ENCODE measurements at places on chromosomes 16 and 17. TPM values are rescaled to one million over a fixed set of nuclear protein-coding genes. Genes with fewer than 3 reads are reported as not detected.

DNA sequence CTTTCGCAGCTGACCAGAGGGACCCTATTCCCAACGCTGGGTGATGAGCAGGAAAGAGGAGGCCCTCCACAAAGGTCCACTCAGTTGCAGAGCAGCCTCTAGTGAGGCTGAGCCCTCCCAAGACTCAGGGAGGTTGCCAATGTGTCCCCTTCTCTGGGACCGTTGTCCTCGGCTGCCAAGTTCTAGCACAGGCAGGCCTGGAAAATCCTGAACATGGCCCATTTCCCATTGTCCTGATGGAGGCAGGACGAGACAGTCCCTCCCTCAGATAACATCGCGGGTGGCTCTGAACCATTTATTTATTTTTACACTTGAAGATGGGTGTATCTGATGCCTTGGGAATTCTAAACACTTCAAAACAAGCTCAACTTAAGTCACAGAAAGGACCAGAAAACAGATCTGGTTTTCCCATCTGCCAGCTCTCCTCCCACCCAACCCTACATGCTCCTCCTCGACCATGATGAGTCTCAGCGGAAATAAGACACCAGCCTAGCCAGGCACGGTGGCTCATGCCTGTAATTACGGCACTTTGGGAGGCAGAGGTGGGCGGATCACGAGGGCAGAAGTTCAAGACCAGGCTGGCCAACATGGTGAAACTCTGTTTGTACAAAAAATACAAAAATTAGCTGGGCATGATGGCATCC lies 12.8 kb downstream of the CDIP1 start:
- no peak for DNase-seq

DNA sequence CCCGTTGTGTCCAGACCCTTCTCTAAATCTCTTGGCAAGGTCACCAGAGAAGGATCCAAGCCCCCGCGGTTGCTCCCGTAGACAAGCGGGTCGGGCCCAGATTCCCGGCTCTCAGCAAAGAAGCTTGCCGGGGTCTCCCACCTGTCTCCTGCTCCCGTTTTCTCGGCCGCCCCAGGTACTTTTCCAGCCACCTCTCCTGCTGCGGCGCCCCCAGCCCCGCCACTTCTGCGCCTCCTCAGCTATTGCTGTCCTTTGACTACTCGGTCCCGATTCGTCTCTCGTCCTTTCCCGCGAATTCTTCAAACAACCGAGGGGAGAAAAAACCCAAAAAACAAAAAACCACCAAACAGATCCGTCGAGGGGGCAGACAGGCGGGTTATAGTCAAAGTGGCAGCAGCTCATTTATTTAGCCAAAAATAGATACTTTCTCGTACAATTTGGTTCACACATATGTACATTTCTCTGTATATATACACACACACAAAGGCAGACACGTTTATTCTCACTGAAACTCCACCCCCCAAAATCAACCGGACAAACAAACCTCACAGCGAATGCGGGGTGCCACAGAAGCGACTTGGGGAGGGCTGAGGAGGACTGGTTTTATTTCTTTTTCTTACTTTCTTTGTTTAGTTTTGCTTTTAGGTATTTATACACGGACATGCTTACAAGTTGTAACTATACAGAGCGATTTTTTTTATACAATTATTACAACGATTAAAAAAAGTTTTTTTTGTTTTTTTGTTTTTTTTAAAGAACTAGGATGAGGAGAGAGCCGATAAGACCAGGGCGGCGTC lies 3.5 kb downstream of the IRX3 start:
- DNase-seq = no peak

- no peak for DNase-seq
Observed at GRCh38 chr16:85868495-85868894, 30.5 kb upstream of the IRF8 start.

GRCh38 chr16:71214746-71215381 lies 15.7 kb downstream of the HYDIN start:
- no peak for DNase-seq

DNA sequence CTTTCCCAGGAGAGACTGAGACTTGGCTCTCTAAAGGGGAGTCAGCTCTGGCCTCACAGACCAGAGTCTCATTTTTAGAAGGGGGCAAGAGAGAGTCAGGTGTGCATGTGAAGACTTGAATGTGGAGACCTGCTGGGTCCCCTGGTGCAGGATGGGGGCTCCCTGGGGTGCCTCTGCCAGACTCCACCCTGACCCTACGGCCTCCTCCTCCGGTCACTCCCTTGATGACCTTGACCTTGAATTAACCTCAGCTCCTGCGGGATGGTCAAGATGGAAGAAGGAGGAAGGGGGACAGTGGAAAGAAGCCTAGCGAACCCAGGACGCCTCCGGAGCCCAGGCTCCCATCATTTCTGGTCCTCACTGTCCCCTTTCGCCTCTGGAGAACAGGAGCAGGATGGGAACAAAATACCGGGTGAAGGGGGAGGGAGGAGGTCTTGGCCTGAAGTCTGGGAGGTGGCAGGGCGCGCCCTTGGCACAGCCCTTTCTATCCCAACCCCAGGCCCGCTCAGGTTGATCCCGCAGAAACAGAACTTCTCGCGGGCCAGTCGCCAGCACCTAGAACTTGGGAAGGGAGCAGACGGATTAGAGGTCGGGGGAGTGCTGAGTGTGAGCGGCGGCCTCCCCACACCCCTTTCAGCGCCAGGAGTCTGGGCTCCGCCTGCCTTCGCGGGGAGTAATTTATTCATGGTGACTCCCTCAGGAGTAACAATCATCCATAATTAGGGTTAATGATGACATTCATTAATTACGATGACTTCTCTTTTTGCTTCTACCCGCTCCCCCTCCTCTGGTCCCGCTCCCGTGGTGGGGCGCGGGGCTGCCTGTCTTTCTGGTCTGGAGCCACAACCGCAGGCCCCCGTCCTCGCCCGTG lies 1.6 kb downstream of the STAC2 start:
- no peak for DNase-seq

The HCRT gene
- not detected for polyA plus RNA-seq

The STX1B gene
- 2.5 TPM for polyA plus RNA-seq
